Stimulated activated CD4-positive, alpha-beta T cell treated with anti-CD3 and anti-CD28 coated beads, TNF-alpha, amount 100 ng/mL, for 1 hour (primary cell): ENCODE measurements at places on chromosomes 7 and 10.

GRCh38 chr7:151742713-151743480 lies 134.0 kb downstream of the PRKAG2 start:
- no peak for DNase-seq

DNA sequence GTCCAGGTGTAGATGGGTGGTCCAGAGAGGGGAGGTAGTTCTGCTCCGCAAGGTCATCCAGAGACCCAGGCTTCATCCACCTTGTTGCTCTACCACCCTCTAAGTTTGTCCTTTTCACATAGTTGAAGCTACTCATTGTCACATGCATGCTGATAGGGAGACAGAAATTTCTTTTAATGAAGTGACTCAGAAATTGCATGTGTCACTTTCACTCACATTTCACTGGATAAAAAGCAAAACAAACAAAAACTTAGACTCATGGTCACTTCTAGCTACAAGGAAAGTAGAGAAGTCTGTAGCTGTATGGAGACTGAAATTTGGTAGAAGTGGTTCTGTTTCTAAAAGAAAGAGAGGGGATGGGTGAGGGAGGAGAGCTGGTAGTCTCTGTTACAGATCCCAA lies 161.9 kb downstream of the SORCS3 start:
- no peak for DNase-seq

DNA sequence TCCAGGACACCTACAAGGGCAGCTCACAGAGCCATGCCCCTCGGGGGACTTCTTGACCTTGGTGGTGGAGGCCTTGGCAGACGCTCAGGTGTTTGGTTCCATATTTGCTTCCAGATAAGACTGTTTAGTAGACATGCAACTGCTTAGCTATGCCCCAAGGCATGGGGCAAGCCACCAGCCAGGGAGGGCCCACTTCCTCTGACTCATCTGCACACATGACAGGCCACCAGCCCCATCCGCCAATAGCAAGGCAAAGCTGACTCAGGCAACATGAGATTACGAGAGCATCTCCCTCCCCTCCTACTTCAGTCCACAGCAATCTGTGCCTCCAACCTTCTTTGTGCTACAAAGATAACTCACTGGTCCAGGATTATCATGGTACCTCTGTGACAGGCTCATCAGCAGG lies 54.9 kb downstream of the KCNMA1 start:
- DNase-seq, result no peak

GRCh38 chr7:111955616-111956015 lies 250.6 kb downstream of the DOCK4 start:
- DNase-seq, result no peak

DNA sequence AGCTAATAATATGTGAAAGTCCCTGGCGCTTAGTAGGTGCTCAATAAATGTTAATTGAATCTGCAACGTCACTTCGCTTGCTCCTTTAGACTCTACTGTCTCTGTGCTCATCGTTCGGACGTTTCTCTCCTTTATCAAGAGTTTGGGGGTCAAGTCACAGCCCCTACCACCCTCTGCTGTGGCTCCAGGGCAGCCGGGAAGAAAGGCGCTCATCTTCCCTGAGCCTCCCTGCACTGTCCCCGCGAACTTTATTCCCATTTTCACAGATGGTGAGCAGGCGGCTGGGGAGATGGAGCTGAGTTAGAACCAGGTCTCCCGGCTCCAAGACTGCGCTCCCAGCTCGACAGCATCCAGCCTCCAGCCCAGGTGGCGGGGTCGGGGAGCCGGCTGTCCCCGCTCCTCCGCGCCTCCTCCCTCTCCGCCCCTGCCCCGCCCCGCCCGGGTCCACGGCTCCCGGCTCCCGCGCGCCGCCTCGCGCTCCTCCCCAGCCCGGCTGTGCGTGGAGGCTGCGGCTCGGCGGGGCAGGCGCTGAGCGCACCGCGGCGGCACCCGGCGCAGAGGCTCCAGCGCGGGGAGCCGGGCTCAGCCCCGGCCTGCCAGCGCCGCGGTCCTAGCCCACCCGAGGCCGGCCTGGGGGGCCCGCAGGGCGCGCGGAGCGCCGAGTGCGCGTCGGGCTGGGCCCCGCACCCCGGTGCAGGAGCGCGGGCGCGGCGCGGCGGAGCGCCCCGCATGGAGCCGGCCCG lies at the start of gene CLEC2L:
CLEC2L (plus strand) TSS at position 487 of the 743 bp plus-strand sequence; CDS start at position 730, 243 bp downstream.
- DNase-seq, result no peak

- DNase-seq, result no peak
Measured at GRCh38 chr7:4556868-4557793, 125.0 kb upstream of the FOXK1 start.

GRCh38 chr10:108735380-108735779 lies 1187.9 kb downstream of the XPNPEP1 start:
- DNase-seq, result no peak

- no peak for DNase-seq
Measured at GRCh38 chr10:64080071-64080470, 558.9 kb downstream of the REEP3 start.

DNA sequence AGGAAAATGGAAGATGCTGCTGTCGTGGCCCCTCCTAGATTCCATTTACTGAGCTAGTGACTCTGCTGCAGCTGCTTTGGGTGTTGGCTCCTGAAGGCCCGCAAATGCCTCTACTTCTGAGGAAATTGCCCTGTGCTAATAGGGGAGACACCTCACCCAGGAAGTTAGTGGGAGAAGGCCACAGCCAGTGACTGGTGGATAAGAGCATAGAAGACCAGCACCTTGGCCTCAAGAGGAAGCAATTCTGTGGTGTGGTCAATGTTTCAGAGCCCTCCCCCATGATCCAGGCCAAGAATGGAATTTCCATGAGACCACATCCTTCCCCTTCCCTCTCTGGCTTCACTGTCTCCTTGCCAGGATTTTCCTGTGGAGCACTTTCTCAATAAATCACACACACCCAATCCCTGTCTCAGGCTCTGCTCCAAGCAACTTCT lies 25.0 kb upstream of the FZD1 start:
- DNase-seq, result no peak

DNA sequence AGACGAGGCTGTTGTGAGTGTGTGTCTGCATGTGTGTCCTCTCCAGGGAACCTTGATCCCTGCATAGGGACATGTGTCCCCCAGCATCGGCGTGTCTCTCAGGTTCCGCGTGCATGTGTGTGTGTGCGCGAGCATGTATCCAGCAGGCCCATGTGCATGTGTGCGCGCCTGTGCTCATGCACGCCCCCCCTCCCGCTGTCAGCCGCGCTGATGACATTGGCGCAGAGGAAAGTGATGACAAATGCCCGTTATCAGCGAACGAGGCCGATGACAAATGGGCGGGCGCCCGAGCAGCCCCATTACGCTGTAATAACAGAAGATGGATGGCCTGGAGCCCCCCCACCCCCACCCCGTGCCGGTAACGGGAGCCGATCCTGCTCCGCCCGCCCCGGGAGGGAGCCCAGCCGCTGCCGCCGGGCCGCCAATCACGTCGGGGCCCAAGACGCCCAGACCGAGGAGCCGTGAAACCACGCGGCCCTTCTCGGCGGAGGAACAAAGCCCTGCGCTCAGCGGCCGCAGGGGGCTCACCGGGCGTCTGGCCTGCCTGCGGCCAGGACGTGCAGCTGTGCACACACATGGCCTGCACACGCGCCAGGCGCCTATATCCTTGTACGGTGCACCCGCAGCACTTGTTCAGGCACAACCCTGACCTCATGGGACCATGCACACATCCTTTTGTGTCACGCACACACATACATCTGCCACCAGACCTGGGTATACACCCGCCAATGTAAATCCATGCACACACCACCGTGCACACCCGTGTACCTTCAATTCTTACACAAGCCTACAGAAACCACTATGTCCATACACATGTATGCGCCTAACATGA lies 21.5 kb downstream of the POLL start:
- DNase-seq, result no peak

DNA sequence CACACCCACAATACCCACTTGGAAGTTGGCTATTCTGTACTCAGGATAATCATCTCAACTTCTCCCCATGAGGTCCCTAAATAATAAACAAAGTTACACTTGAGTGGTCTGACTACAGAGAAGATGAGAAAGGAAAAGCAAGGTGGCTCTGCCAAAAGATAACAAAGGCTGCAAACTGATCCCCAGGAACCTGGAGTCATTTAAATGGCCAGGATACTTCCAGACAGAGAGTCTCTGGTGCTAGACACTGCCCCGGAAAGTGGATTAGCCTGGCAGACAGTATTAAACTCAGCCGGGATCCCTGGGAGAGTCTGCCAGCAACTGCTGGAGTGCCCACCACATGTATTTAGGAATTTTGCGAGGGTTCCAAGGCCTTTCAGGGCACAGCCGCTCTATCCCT lies 93.7 kb downstream of the DGKI start:
- no peak for DNase-seq

- DNase-seq, result no peak
Measured at GRCh38 chr7:1970895-1971294, 261.9 kb downstream of the MAD1L1 start.

- no peak for DNase-seq
Measured at GRCh38 chr10:131567279-131568162, 256.0 kb upstream of the TCERG1L start.

DNA sequence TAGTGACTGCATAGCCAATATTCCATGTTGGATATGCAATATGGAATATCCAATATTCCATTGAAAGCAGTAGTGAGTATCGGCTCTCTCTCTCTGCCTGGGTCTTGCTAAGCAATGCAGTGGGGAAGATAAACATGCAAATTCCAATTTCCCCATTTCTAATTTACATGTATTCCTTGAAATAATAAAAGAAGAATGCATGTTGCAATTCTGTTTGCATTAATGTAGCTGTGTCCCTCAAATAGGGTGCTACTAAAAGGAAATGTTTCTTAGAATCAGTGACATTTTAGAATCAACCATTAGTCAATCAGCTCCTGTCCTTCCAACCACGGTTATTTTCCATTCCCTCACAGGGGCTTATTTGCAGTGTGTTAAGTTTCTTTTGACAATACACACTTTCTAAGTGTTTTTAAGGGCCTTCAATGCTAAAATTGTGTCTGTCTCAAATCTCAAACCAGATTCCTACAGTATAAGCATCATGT lies 46.7 kb downstream of the AFAP1L2 start:
- DNase-seq, result no peak

- no peak for DNase-seq
Measured at GRCh38 chr7:92765725-92766124, 70.6 kb downstream of the CDK6 start.

- no peak for DNase-seq
Measured at GRCh38 chr7:2589341-2589740, 30.6 kb downstream of the IQCE start.

DNA sequence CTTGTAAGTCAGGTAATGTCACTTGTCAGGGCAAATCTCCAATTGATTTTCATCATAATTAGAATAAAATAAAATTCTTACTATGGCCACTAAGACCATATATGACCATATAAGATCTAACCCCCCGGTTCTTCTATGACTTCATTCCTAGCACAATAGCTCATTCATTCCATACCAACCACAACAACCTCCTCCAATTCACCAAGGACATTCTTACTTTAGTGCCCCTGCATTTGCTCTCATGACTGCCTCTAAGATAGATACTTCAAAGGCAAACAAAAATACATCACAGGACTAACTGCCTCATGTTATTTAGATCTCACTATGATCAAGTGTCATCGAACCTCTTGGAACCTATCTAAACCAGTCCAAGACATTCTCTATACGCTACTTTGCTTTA lies 90.8 kb downstream of the SNX13 start:
- no peak for DNase-seq

DNA sequence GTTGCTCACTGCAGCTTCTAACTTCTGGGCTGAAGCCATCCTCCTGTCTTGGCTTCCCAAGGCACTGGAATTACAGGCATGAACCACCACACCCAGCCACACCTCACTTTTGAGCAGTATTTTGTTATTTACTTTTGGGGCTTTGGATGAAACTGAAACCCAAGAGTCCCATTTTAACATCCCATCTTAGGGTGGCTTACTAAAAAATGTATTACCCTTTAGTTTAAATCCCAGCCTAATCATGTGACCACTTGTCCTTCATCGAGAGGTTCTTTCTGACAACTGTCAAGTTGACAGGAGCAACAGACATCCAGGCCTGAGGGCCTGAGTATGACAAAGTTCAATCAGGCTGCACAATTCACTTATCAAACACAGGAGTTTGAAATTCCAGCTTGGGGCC lies 33.6 kb downstream of the C10orf67 start:
- DNase-seq, result no peak

DNA sequence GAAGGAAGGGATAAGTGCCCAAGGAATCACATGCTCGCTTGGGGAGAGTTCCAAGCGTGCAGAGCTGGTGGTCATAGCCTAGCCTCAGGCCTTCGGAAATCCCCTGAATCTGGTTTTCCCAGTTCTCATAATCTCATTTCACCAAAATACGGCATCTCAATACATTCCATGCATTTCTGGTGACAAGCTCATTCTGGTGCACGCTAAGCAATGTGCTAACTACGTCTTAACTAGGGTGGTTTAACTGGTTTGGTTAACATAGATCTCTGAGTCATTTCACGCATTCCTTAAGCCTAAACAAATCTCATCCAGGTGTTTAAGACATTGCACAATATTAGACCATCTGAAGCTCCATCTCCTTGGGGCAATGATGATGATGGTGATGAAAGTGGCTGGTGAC lies 72.9 kb upstream of the STEAP1B start:
- DNase-seq, result no peak

GRCh38 chr7:102451371-102452054 lies 13.2 kb downstream of the ALKBH4 start:
- DNase-seq, result no peak

GRCh38 chr10:76743169-76743568 lies 894.4 kb downstream of the KCNMA1 start:
- no peak for DNase-seq

GRCh38 chr7:44847509-44847919 lies 373 bp downstream of the H2AZ2 start:
- DNase-seq, result peak; percentile 72

GRCh38 chr10:127069436-127069835 lies 127.0 kb downstream of the INSYN2A start:
- no peak for DNase-seq

- DNase-seq, result peak; percentile 33
Measured at GRCh38 chr7:35985126-35985754, 167.8 kb upstream of the EEPD1 start.

DNA sequence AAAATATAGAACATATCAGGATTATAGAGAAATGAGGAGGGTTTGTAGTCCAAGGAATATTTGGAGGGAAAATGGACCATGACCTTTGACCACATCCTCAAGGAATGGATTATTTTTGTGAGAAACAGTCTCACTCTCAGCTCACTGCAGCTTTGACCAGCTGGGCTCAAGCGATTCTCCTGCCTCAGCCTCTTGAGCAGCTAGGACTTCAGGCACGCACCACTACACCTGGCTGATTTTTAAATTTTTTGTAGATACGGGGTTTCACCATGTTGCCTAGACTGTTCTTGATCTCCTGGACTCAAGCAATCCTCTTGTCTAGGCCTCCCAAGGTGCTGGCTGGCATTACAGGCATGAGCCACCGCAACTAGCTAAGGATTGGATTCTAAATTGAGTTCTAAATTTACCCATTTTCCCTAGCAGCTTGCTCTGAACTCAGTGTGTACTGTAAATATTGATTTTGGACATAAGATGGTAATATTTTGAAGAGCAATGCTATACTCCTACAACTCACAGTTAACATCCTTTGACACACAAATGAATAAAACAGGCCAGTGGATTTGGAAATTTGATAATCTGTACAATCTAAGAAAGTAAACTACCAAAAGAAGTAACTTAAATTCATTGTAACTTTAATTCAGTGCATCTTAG lies 73.8 kb downstream of the TET1 start:
- DNase-seq, result no peak
